ENCODE measurements at places on chromosomes 1 and 21.

- no peak for DNase-seq
Measured at GRCh38 chr1:18816808-18817207, 42.7 kb downstream of the TAS1R2 start.

- DNase-seq, result no peak
Measured at GRCh38 chr21:38261851-38262250, 5.1 kb downstream of the KCNJ15 start.

GRCh38 chr1:151519667-151520066, 8.5 kb downstream of the CGN start:
- no peak for DNase-seq

- no peak for DNase-seq
Measured at GRCh38 chr1:230195199-230195598, 128.2 kb downstream of the GALNT2 start.

DNA sequence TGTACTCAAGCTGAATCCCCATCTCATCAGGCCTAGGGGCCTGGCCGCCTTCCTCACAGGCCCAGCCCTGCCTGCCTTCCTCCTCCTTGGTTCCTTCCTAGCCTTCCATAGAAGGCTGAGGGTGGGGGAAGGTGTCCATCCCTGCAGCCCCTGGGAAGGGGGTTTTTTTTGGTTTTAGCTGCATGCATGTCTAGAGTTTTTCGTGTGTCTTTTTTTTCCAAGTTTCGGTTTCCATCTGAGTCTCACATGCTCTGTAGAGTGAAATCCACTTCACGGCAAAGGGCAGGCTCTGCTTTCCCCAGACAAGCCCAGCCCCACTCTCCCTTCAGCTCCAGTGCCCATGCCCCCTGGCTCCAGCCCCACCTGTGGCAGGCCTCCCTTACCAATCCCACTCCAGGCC, 32.1 kb downstream of the GRHL3 start:
- no peak for DNase-seq

GRCh38 chr1:81554108-81554507, 246.6 kb upstream of the ADGRL2 start:
- no peak for DNase-seq

DNA sequence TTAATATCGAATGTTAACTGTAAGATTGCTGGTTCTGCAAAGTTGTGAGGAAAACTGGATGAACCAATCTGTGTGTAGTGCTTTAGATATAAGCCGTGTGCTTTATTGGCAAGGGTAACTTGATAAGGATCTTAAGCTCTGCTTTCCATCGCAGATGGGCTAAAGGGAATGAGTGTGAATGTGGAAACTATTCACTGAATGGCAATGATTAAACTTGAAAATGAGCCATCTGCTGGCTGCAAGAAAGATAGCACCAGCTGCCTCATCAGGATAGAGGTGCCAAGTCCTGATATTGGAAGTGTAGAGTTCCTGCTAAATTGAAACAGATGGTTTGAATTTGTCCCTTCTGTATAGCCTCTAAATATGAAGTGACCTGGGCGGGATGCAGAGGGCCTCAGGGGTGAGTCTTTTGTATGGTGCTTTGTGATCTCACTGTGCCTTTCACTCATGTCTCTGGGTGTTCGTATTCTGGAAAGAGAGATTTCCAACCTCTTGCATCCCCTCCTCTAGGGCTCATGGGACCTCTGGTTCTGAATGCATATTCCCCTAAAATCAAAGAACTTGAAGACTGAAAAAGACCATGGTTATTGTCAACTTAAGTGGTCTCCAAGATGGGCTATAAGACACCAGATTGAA, 9.2 kb downstream of the FCRL3 start:
- no peak for DNase-seq

DNA sequence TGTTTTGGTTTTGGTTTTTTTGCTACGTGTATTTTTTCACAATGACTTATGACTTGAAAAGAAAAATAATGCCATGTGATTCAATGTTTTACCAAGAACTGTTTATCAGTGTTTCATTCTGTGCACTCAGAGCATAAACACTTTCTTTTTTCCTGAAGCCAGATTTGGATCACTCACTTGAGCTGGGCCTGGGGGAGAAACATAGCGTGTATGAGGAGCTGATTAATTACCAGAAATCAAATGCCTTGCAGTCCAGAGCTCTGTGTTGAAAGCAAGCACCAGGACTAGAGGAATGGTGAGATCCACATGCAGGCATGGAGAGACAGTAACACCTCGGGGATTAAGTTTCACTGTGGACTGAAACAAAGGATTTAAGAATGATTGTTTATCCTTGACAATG, 642.1 kb upstream of the ADGRL2 start:
- no peak for DNase-seq

DNA sequence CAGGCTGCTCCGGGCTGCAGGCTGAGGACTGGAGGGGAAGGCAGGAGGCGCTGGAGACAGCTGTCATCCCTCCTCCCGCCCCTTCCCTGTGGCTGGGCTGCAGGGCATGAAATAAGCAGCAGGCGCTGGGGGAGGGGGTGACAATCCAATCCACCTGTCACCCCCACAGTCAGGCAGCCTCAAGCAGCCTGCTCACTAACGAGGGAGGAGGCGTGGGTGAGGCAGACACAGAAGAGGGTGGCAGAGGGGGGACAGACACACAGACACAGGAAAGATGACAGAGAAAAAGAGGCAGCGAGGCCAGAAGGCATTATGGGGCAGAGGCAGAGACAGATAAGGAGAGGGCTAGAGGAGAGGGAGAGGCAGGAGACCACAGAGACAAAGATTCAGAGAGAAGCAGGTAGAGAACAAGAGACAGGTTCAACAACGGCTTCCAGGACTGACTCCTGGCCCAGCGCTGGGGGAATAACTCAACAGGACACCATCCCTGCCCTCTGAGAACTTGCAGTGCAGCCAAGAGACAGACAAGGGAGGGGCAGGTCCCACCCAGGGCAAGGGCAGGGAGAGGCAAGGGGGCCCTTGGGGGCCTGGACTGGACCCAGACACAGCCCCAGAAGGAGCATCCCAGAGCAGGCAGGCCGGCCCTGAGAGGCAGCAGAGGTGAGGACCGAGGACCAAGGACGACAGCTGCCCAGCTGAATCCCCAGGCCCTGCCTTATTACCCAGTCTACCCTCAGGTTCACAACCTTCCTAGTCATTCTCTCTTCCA, 11.2 kb downstream of the MEF2D start:
- DNase-seq, result peak; percentile 27

GRCh38 chr1:169340882-169341281, 26.7 kb downstream of the NME7 start:
- no peak for DNase-seq

DNA sequence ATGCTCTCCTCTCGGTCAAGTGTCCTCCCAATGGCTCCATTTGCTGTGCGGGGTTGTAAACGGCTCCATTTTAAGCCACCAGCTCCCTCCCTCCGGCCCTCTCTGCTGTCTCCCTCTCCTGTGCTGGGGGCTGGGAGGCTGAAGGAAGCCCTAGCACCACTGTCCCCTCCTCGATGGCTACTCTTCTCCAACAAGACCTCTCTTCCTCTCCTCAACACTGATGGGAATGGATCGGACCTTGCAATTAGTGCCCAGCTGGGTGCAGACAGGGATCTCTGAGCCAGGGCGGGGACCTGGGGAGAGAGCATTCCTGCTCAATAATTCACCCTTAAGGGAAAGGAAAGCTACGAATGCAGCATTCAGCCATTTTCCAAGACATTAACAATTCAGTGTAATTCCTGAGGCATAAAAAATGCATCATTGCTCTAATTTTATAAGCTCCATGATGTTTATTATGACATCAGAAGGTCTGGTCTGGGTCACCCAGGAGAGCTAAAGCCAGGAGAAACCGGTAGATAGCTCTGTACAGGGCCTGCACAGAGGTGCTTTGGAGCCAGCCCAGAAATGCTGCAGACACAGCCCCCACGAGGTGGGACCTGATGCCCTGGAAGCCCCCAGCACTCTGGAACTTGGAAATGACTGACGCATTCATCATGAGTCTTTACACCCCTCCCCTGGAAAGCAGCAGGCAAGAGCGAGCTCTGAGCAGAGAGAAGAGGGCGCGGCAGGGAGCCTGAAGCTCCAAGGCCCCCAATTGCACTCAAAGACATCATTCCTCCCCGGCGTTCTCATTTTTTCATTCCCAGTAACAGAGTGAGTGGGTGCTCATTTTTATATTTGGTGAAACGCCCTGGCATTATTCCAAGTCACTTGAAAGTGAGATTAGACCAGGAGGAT, 76.2 kb upstream of the VAMP3 start:
- no peak for DNase-seq

DNA sequence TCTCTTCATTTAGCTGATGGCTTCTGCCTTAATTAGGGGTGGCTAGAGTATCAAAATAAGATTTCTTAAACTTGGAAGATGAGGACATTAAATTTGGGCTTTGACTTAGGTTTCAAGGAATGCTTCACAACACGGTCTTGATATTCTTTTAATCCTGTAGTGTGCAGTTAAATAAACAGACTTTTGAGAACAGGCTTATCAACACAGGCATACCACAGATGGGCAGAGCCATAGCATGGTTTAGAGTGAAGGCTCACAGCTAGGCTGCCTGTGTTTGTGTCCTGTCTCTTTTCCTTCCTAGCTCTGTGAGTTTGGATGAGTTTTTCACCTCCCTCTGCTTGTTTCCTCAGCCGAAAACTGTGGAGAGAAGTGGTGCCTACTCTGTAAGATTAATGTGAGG, 102.3 kb upstream of the IPO9 start:
- DNase-seq, result no peak

DNA sequence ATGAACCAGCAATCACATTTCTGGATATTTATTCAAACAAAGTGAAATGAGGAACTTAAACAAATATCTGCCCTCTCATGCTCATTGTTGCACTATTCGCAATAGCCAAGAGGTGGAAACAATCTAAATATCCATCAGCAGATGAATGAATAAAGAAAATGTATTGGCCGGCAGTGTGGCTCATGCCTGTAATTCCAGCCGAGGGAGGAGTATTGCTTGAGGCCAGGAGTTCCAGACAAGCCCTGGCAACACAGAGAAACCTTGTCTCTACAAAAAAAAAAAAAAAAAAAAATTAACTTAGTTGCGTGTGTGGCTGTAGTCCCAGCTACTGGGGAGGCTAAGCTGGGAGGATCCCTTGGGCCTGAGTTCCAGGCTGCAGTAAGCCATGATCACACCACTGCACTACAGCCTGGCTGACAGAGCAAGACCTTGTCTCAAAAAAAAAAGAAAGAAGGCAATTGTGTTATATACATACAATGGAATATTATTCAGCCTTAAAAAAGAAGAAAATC, 191.4 kb downstream of the AKT3 start:
- no peak for DNase-seq

DNA sequence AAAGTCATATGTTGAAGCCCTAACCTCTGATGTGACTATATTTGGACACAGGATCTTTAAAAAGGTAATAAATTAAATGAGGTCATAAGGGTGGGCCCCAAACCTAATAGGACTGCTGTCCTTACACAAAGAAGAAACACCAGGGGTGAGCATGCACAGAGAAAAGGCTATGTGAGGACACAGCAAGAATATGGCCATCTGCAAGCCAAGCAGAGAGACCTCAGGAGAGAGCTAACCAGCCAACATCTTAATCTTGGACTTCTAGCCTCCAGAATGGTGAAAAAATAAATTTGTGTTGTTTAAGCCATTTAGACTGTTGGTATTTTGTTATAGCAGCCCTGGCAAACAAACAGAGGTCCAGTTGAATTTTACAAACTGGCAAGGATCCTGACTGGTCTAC, 223.9 kb downstream of the LTN1 start:
- DNase-seq, result no peak

DNA sequence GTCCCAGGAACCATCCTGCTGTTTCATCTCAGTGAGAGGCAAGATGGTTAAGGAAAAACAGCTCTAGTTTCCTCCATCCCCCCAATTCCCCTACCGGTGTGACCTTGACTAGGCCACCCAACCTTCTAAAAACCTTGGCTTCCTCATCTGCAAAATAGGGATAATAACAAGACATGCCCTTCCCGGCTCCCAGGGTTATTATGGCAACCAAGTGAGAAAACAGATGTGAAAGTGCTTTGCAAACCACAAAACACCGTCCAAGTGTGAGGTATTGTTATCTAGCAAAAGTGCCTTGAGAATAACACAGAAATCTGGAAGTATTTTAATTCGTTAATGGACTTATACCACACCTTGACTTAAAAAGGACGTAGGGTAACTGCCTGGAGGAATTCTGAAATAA, 62.7 kb downstream of the ITPKB start:
- no peak for DNase-seq

DNA sequence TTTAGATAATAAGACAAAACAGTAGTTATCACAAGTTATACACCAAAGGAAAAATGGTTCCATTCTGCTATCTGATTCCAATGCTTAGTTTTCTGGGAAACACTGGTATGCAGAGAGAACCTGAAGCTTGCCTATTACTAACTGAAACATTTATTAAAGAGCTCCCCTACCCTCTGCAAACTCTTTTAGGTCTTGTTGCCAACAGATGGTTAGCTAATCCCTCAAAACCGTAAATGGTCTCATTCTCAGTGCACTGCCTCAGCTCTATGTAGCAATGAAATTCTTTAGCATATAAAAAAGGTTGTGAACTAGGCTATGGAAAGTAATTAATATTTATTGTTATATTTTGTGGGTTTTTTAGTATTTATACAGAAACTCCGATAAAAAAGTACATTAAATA, 20.4 kb downstream of the C21orf91 start:
- no peak for DNase-seq

DNA sequence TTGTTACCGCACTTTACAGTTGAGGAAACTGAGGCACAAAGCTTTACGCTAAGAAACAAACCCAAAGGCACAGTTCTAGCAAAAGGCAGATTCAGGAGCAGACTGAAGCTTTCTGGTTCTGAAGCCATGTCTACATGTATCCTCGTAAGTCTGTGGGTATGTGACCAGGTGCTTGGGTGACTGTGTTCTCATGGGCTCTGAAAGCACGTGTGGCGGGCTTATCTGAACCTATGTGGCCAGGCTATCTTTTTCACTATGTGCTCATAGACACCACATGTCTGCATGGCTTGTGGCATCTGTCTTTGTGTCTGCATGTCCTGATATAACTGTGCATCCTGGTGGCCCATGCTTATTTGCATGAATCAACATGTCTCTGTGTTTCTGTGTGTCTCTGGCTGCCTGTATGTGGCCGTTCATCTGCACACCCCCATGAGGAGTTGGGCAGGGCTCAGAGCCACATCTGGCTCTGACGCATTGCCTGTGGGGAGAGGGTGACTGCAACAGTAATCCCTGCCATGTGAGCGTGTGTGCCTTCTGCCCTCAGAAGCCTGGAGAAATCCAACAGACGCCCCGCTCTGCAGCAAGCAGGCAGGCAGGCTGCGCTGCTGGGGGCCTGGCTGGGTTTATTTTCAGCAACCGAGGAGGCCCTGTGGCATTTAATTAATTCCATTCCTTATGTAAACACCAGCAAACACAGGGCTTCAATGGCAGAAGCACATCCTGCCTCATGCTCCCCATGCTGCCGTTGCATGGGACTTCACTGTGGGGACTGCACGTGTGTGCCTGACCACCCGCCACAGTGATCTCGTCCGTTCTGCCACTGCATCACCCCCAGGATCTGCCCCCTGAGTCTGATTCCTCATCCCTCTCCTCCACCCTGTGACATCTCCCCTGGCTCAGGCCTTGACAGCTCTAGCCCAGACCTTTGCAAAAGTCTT, 115.4 kb downstream of the TRABD2B start:
- DNase-seq, result no peak

Measured in stimulated activated CD4-positive, alpha-beta T cell treated with anti-CD3 and anti-CD28 coated beads, Interleukin-4, amount 100 ng/mL, for 4 hours (primary cell).